SJCRH30 (cell line): ENCODE measurements at places on chromosomes 5 and 9.

- DNase-seq = no peak
Measured at GRCh38 chr9:33750307-33750838, 45.0 kb upstream of the PRSS3 start.

GRCh38 chr5:7927466-7928375 is 58.8 kb downstream of the MTRR start:
- peak; percentile 66 for DNase-seq

DNA sequence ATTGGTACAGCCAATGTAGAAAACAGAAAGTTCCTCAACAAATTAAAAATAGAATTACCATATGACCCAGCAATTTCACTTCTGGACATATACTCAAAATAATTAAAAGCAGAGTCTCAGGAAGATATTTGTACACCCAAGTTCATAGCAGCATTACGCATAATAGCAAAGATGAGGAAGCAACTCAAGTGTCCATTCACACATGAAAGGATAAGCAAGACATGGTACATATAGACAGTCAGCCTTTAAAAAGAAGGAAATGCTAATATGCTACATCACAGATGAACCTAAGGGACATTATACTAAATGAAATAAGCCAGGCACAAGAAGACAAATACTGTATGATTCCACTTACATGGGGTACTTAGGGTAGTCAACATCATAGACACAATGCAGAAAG is 76.7 kb downstream of the ANXA2R start:
- DNase-seq = no peak

- no peak for DNase-seq
Measured at GRCh38 chr9:111094433-111094924, 56.2 kb upstream of the LPAR1 start.

DNA sequence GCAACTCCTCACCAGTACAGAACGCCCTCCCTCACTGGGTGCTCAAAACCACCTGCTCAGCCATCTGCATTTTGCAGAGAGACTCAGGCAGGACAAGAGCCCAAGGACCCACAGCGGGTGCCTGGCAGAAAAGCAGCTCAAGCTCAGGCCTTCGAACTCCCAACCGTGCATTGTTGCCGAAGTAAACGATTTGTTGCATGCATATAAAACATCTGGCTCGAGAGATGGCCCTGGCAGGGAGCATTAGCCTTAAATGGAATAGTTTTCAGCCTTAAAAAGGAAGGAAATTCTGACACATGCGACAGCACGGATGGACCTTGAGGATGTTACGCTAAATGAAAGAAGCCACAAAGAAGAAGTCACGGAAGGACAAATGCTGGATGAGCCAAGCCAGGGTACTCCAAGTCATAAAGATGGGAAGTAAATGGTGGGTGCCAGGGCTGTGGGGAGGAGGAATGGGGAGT is 160.4 kb upstream of the PHYKPL start:
- DNase-seq = no peak

GRCh38 chr5:33180900-33181299 is 259.9 kb upstream of the TARS1 start:
- peak; percentile 49 for DNase-seq

DNA sequence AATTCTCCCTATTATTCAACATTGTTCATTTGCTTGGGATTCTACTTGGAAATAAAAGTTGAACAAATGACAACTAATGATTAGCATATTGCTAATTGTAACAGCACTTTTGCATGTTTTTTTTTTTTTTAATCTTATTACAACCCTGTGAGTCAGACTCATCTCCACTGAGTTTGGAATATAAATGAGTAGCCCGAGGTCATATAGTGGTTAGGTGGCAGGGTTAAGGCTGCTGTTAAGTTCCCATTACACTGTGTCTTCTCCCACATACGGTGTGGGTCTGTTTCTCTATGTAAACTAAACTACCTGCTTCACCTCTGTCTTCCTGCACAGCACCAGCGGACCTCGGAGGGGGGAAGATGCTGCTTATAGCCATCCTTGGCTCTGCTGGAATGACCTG is 92.4 kb downstream of the EQTN start:
- no peak for DNase-seq

GRCh38 chr5:35963381-35963843 is 25.0 kb upstream of the CAPSL start:
- DNase-seq = peak; percentile 51

DNA sequence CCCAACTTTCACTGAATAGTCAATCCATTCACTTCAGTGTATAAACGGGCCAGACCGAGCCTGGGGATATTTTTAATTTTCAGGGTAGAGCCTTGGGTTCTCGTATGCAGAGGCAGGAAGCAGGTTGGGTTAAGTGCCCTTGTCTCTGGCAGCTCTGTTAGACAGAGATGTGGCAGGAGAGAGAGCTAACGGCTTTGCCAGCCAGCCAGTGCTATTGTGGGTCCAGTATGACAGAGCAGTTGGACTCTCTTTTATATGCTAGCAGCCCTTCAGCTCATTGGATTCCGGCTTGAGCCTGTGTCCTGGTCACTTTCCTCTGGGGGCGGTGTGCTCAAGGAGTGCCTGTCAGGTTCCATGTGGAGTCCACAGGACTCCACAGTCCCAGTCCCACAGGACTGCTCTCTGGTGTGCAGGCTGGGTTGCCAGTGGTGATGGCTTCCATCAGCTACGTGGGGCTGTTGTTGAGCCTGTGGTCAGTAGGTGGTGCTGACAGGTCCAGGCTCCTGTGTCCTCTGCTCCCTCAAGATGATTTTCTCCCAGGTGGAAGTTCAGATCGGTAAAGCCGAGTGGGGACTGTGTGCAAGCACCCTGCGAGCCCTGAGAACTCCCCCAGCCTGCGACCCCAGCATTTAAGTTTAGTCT is 14.3 kb downstream of the CLTA start:
- no peak for DNase-seq

GRCh38 chr5:53971551-53971950 is 338.8 kb downstream of the ARL15 start:
- no peak for DNase-seq

- DNase-seq = no peak
Measured at GRCh38 chr9:90927496-90927895, 125.9 kb downstream of the SYK start.

DNA sequence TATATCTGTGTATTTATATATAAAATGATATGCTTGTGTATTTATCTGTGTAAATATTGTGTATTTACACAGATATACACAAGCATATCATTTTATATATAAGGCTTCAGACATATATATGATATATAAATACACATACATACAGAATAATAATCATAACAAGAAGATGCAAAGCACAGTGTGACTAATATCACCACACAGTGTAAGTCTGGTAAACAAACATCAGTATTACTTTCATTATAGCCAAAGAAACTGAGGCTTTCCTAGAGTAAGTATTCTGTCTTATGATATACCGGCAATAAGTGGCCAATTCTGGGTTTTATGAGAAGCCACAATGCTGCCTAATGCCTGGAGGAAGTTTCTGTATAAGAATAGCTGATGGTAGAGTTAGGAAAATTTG is 29.9 kb upstream of the RAPGEF6 start:
- no peak for DNase-seq

DNA sequence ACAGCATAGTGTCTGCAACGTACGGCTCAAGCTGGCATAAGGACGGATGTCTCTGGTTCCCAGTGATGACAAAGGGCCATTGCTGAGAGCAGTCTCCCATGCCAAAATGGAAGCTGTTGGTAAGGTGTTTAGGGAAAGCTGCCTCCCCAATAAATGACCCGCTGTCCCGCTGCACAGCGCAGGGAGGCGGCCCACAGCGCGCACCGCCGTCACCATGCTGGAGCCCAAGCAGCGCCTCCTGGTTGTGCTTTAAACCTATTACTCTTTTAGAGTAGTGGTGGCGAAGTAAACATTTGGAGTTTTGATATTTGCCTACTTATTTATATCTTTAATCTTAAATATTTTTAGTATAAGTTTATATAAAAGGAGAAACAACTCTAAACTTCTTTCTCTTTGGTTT is 70.4 kb upstream of the C5orf63 start:
- DNase-seq = no peak

DNA sequence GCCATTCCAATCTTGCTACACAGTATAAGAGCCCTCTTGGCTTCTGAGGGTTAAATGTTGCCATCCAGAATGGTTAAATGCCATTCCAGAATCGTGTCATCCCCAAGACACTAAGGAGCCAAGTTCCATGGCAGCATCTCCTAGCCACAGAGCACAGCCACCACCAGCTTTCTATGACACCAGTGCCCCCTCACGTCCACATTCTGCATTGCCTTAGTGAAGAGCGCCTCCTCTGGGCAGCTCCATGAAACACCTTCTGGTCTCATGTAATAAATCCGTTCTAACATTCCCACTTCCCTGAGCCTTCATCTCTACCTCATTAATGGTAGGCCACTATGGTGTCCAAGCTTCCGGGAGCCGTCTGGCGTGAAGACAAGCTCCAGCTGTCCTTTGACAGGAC is 12.4 kb downstream of the CBY3 start:
- DNase-seq = peak; percentile 56

GRCh38 chr9:122287214-122287720 is 22.6 kb downstream of the MRRF start:
- DNase-seq = no peak

DNA sequence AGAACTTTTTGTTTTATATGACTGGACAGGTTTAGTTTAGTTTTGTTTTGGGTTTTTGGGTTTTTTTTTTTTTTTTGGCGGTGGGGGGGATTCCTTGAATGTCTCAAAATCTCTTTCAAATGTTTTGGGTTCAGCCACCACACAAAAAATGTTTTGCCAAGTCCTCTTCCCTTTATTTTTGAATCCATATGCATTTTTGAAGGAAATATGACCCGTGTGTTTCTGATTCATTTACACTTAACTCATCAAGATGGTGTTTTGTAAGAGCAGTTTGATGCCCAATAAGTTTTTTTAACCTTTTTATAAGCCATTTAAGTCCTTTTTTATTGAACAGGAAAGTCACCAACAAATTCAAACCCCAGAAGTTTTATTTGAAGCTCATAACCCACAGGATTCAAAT is 209.8 kb downstream of the CWC27 start:
- DNase-seq = no peak

DNA sequence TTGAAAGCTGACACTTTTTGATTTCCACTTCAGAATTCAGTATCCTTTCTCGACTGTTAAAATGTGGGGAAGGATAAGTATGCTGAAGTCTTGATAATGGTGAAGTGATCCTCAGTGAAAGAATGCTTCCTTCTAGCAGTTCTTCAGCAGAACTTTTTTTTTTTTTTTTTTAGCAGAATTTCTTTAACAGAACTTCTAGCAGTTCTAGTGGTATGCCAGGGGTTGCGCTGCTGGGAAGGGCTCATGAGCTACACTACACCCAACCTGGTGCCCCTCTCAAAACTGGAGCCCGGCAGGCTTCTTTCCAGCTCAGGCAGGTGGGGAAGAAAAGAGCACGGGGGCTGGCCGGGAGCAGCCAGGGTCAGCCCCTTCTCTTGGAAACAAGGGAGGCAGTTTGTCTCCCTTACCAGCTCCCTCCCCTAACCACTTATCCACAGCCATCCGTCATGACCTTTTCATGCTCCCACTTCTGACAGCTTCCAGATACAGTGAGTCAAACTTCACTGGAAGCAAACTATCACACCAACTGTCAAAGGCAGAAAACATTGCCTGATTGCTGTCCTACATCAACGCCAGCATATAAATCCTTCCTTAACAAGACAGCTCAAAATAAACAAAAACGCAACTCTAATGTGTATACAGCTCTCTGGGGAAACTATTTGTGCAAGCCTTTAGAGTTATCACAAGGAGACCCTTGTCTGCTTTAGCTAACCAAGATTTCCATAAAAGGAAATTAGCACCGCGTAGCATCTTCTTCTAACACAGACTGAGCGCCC is 211.5 kb downstream of the GAPVD1 start:
- peak; percentile 31 for DNase-seq

GRCh38 chr9:113368348-113368981 is 8.3 kb downstream of the HDHD3 start:
- DNase-seq = no peak

GRCh38 chr9:79492092-79493009 is 79.4 kb upstream of the TLE4 start:
- DNase-seq = no peak
